Pancreas (tissue), 10 donors: ENCODE measurements at places on chromosomes 12 and 14. TPM values are rescaled to one million over a fixed set of nuclear protein-coding genes. Genes with fewer than 3 reads are reported as not detected.

BCL2L2 gene
- 28.8 TPM for polyA plus RNA-seq

MUCL1 gene
- polyA plus RNA-seq, result not detected

LRRC10 gene
- not detected for polyA plus RNA-seq

BAG5 gene
- polyA plus RNA-seq, result 8.5 TPM

OVCH1 gene
- polyA plus RNA-seq, result 0.02 TPM

TAS2R42 gene
- polyA plus RNA-seq, result not detected

SMOC1 gene
- polyA plus RNA-seq, result 2.9 TPM

MFAP5 gene
- 5.7 TPM for polyA plus RNA-seq

TAS2R19 gene
- polyA plus RNA-seq, result 0.28 TPM

COCH gene
- polyA plus RNA-seq, result 8.5 TPM

KRT72 gene
- polyA plus RNA-seq, result not detected

ZNF384 gene
- 36.7 TPM for polyA plus RNA-seq

DPF3 gene
- polyA plus RNA-seq, result 0.77 TPM

RND1 gene
- polyA plus RNA-seq, result 4.2 TPM
